ENCODE measurements at places on chromosomes 1 and 21. TPM values are rescaled to one million over a fixed set of nuclear protein-coding genes. Genes with fewer than 3 reads are reported as not detected.
A peak's percentile ranks its signal among the peaks of the same experiment; 100 is the strongest.

- H3K27ac ChIP-seq: no peak overlapping the region
- DNase-seq: peak; percentile 83
- no peaks in the 10 kb centered on the region for H3K4me1 ChIP-seq
Observed at GRCh38 chr1:72724951-72725861, 442.9 kb upstream of the NEGR1 start.

DNA sequence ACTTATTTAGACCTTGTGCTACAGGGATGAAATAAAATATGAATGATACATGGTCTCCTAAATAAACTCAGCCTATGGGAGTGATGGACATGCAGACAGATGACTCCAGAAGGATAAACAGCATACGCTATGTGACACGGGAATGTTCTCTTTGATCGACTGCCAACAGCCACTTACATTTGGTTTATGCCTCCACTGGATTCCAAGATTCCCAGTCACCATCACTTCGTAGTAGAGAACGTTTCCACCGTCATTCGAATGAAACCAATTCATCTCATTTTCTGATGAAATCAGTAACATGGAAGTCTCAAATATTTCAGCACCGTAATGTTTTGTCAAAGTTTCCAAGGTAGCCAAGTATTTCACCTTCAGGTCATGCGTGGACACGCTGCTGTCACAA lies 99.7 kb downstream of the JAK1 start:
- no peak overlapping the region for H3K4me3 ChIP-seq
- no peak overlapping the region for H3K27ac ChIP-seq
- DNase-seq: no peak
- H3K36me3 ChIP-seq: peaks cover 3% of the 10 kb centered on the region

DNA sequence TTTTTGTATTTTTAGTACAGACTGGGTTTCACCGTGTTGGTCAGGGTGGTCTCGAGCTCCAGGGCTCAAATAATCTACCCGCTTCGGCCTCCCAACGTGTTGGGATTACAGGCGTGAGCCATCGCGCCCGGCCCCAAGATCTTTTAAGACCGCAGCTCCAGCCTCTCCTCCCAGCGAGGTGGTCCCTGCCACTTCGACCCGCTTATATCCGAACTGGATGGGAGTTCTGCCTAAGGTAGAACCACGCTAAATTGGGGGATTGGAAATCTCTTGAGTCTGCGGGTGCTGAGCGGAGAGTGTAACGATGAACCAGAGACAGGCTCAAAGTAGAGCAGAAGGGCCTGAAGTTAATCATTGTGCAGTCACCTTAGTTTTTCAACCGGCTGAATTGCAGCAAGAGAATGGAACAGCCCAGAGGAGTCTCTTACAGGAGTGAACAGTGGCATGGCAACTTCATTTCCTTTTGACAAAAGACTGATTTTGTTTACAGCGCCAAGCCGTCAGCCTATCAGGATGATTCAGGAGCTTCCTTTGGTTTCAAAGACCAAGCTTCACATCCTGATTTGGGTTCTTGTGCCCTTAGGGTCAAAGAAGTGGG lies 726 bp upstream of the CYB5R1 start:
- H3K27ac ChIP-seq: no peak overlapping the region
- H3K4me1 ChIP-seq: no peaks in the 10 kb centered on the region
- DNase-seq: no peak
- H3K4me3 ChIP-seq: peak overlapping the region; percentile 77

GRCh38 chr1:218478336-218478735 lies 133.2 kb downstream of the TGFB2 start:
- no peaks in the 10 kb centered on the region for H3K4me1 ChIP-seq
- DNase-seq: no peak
- no peaks in the 10 kb centered on the region for H3K27me3 ChIP-seq
- H3K36me3 ChIP-seq: no peaks in the 10 kb centered on the region
- no peak overlapping the region for H3K27ac ChIP-seq

DNA sequence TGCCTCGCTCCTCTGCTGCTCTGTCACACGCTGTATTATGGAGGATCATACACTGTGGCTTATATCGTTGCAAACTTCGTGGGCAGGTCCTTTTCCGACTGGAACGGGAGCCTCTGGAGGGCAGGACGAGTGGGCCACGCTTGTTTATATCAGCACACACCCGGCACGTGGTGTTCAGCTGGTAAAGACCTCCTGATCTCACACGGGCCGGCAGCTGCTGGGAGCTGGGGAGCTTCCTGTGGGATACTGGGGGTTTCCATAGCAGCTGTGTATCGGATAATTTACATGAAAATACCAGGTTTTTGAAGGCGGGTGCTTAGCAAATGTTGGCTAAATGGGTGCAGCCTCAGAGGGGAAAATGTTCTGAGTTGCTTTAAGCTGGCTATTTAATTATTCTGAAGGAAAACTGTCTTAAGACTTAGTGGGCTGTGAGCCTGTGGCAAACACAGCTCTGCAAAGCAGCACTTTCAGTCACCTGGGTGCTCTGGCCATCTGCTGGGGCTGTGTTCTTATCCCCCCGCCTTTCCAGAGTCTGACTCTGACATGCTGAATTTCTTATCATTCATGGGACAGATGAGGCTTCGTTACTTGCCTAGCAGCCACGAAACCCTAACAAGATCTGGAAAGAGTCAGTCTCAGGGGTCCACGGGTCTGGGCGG lies 103.6 kb upstream of the GCLM start:
- no peaks in the 10 kb centered on the region for H3K27me3 ChIP-seq
- H3K4me3 ChIP-seq: no peak overlapping the region
- H3K27ac ChIP-seq: no peak overlapping the region

DNA sequence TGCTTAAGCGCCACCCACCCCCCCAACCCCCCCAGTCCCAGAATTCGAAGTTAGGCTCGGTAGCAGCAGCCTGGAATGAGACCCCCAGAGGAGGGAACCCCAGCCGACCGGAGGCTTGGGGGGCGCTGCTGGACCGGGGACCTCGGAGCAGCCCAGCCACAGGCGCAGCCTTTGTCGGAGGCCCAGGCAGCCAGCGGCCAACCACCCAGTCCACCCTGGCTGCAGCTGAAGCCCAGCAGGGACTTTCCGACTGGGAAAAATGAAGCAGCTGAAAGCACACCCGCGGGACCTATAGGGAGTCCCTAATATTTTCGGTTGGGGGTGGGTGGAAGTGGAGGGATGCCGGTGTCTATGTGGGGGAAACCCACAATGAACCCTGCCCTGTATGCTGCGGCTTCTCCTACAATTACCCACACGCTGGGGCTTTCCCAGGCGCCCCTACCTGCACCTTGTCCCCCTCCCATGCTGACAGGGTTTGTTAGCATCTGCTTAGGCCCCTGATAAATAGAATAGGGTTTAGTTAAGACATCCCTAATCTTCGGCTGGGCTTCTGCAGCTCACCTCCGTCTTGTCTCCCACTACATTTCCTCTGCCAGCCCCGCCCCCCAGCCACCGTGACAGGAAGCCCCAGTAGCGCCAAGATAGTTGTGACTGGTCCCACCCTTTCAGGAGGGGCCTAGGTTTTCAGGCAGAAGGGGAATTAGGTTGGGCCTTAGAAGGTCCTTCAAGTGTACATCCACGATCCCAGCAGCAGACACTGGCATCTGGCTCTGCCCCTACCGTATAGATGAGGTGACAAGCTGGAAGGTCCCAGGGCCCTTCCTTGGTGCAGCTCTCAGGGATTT lies 838 bp downstream of the CCDC28B start:
- H3K4me3 ChIP-seq: peak overlapping the region; percentile 69
- peaks cover 2% of the 10 kb centered on the region for H3K4me1 ChIP-seq
- H3K27ac ChIP-seq: no peak overlapping the region
- peaks cover 19% of the 10 kb centered on the region for H3K36me3 ChIP-seq

GRCh38 chr1:30942326-30942963 lies 33.9 kb upstream of the SDC3 start:
- no peak overlapping the region for H3K4me3 ChIP-seq
- H3K36me3 ChIP-seq: peaks cover 86% of the 10 kb centered on the region
- no peaks in the 10 kb centered on the region for H3K4me1 ChIP-seq
- H3K27me3 ChIP-seq: no peaks in the 10 kb centered on the region
- no peak for DNase-seq

DNA sequence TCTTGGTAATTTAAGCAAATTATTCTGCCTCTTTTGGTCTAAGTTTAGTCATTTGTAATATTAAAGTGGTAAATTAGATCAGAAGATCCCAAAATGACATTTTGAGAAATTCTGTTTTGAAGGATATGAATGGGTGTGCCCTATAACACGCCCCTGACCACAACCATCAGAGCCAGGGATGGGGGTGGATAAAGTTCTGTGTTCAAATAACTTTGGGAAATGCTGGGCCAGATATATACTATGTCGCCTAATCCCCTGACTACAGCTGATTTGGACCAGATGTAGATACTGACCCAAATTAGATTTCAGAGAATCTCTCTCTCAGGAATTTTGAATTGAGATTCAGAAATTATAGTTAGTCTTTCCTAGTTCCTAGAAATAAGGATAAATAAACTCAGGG lies 21.2 kb upstream of the EDEM3 start:
- H3K4me3 ChIP-seq: no peak overlapping the region
- no peak for DNase-seq
- H3K36me3 ChIP-seq: no peaks in the 10 kb centered on the region
- H3K4me1 ChIP-seq: no peaks in the 10 kb centered on the region
- H3K27ac ChIP-seq: no peak overlapping the region
- H3K27me3 ChIP-seq: no peaks in the 10 kb centered on the region

- no peak for DNase-seq
- H3K27ac ChIP-seq: no peak overlapping the region
- H3K27me3 ChIP-seq: no peaks in the 10 kb centered on the region
Observed at GRCh38 chr1:70361727-70362398, 7.3 kb upstream of the ANKRD13C start.

DNA sequence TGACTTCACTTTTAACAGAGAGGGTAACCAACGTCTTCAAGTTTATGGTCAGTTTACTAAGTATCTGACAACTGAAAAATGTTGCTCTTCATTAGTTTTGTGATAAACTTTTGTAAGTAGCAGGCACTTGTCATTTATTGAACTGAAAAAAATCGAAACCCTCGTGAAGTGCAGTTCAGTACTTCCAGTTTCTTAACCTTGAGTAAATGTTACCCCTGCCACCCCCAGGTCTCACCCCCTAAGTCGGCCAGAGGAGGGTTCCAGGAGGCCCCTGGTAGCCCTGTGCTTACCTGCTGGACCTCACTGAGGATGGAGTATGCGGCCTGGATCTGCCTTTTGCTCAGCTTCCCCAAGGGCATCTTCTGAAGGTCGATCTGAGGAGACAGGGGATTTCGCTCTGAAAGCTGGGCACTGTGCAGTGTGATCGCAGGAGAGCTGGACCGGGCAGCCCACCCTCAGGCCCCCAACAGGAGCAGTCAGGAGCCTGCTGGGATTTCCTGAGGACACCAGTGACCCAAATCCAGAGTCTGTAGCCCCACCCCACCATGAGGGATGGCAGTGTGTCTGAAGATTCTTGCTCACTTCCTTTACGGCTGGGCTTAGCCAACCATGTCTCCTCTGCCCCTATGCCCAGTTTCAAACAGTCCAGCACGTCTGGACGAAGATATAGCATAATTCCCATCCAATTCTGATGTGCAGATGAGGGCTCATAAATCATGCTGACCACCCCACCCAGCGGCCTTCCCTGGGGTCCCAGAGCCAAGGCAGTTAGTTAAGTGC lies 37.6 kb downstream of the PARP1 start:
- H3K4me1 ChIP-seq: no peaks in the 10 kb centered on the region
- H3K4me3 ChIP-seq: no peak overlapping the region
- H3K27ac ChIP-seq: no peak overlapping the region
- no peaks in the 10 kb centered on the region for H3K27me3 ChIP-seq

- H3K36me3 ChIP-seq: no peaks in the 10 kb centered on the region
- H3K27ac ChIP-seq: no peak overlapping the region
- no peak for DNase-seq
- H3K4me3 ChIP-seq: no peak overlapping the region
- H3K27me3 ChIP-seq: no peaks in the 10 kb centered on the region
Observed at GRCh38 chr21:14900058-14900457, 164.7 kb downstream of the NRIP1 start.

DNA sequence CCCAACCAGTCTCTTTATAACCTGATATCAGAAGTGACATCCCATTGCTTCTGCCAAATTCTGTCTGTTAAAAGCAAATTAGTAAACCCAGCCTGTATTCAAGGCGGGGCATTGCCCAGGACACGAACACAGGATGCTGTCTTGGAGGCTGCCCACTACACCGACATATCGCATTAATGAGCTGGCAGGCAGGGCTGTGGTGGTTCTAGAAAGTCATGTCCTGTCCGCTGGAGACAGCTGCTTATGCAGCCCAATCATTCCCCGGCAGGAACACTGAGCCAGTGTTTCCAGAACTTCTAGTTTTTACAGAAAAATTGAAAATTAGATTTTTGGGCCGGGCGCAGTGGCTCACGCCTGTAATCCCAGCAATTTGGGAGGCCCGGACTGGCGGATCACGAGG lies 19.3 kb downstream of the C1orf167 start:
- no peak overlapping the region for H3K27ac ChIP-seq
- no peaks in the 10 kb centered on the region for H3K27me3 ChIP-seq
- no peak overlapping the region for H3K4me3 ChIP-seq
- H3K4me1 ChIP-seq: 0 out of 2 replicates have a peak, but pooled peaks cover 2% of the 10 kb centered on the region
- no peaks in the 10 kb centered on the region for H3K36me3 ChIP-seq

DNA sequence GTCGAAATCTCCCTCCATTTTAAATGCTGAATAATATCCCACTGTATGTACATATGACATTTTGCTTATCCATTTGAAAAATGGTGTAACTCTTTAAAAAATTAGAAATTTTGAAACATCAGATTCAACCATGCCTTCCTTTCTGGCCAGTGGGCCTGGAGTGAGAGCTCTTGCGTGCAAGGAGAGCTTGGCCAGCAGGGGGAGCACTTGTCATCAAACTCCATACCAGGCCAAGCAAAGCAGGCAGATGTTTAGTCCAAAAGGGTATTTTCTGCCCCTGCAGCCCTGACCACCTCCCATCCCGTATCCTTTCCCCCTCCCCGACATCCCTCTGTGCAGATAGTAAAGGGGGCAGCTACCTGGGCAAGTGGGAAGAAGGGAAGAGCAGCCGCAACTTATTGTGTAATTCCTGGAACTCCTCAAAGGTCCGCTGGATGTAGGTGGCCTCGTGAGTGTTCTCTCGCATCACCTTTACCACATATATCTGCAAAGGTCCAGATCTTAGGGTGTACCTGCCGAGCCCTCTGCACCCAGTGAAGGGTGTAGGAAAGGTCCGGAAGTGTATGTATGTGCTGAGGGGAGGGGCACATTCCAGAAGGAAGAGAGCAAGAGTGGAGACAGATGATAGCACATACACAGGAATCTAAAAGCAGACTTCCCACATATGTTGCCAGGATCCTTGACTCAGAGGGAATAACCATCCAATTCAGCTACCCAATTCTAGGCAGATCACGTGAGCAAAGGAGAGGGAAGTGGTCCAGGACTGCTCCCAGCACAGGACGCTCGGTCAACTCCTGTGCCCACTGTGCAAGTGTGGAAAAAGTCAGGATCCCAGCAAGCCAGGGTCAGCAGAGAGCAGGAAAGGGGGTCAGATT lies 19.9 kb upstream of the PPP1R15B start:
- H3K36me3 ChIP-seq: peaks cover 18% of the 10 kb centered on the region
- no peak overlapping the region for H3K4me3 ChIP-seq
- DNase-seq: peak; percentile 76
- no peaks in the 10 kb centered on the region for H3K27me3 ChIP-seq
- no peaks in the 10 kb centered on the region for H3K4me1 ChIP-seq

GRCh38 chr1:112706505-112707220 lies at the start of gene RHOC:
RHOC (minus strand) TSS chr1:112707127; CDS start chr1:112703799, 3,328 bp downstream.
- DNase-seq: peak; percentile 68
- H3K27me3 ChIP-seq: peaks cover 4% of the 10 kb centered on the region
- H3K4me1 ChIP-seq: peaks cover 13% of the 10 kb centered on the region
- no peak within 1 kb of the TSS for H3K27ac ChIP-seq

Gene LIPI
- total RNA-seq: not detected

Gene CACHD1
- 94.2 TPM for total RNA-seq

Gene EXOSC10
- 83.4 TPM for total RNA-seq
